ENCODE measurements at places on chromosomes 1 and 21. TPM values are rescaled to one million over a fixed set of nuclear protein-coding genes. Genes with fewer than 3 reads are reported as not detected.

GRCh38 chr1:230806552-230806951, 59.4 kb downstream of the CAPN9 start:
- DNase-seq, result no peak

DNA sequence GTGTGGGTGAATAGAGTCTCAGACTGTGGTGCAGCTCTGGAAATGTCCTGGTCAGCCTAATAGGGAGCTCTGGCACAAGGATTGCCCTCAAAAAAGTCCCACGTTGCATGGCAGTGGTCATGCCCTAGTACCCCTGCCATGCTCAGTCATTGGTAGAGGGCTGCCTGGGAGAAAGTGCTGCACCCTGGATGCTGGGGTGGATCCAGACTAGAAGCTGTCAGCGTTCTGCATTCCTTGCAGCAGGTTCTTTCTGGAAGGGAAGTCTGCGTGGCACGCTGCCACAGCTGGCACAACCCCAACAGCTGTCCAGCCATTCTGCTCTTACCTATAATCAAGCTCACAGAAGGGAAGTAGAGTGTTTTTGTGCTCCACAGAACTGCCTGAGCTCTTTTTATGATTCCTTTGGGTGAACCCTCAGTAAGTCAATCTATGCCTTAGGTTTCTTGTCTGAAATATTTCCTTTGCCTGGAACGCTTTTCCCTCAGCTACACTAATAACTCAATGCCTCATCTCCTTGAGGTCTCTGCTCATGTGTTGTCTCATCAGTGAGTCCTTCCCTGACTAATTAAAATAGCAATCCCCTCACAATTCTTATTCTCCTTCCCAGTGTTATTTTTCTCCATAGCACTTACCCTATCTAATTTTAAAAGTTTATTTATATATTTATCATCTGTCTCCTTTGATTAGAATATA, 61.5 kb upstream of the JAK1 start:
- no peak for DNase-seq

The CELF3 gene
- not detected for total RNA-seq

GRCh38 chr1:23449306-23449705, 24.8 kb upstream of the TCEA3 start:
- DNase-seq, result no peak

DNA sequence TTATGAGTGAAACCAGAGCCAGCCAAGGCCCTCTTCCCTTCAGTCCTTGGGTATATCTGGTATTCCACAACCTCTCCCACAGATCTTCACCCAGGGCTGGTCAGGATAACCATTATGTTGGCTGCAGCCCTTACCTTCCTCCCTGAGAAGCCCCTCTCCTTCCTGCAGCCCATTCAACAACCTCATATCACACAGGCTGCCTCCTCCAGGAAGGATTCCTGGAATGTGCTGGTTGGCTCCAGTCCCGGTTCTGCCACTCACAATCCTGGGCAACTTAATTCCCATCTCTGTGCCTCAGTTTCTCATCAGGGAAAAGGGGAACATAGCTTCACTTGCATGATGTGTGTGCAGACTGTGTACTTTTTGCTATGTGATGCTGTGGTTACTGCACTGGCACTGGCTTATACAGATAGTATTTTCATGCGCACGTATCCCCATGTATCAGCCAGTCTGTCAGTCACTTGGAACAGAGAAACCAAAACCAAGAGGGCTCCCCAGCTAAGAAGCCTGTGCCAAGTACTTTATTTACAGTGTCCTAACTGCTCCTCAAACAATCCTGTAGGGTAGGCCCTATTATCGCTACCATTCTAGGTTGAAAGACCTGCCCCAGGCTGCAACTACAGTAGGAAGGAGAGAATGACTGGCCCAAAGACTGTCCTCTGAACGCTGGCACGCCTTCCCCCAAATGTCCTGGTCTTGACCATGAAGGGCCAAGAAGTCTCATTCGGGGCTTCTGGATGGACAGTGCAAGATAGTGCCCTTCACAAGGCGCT, 39.9 kb upstream of the PPP1R15B start:
- DNase-seq, result no peak

The DNAI4 gene
- 3.6 TPM for total RNA-seq

- peak; percentile 39 for DNase-seq
Observed at GRCh38 chr1:156750191-156750672, 1.2 kb downstream of the HDGF start.

GRCh38 chr1:184060316-184060715, 8.8 kb downstream of the TSEN15 start:
- DNase-seq, result no peak

DNA sequence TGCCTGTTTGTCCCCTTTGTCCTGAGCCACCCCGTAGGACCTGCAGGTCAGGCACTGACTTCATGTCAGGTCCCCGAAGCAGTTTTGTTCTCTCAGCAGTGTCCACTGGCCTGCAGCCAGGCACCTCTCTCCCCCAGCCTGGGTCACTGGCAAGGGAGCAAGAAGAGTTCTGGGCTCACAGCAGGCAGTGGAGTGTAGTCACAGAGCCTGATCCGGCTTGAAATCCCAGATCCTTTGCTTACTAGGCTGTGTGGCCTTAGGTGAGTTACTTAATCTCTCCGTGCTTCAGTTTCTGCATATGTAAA, 34.2 kb downstream of the L1TD1 start:
- DNase-seq, result no peak

The GNL2 gene
- total RNA-seq, result 54.4 TPM

The TSPAN1 gene
- total RNA-seq, result not detected

DNA sequence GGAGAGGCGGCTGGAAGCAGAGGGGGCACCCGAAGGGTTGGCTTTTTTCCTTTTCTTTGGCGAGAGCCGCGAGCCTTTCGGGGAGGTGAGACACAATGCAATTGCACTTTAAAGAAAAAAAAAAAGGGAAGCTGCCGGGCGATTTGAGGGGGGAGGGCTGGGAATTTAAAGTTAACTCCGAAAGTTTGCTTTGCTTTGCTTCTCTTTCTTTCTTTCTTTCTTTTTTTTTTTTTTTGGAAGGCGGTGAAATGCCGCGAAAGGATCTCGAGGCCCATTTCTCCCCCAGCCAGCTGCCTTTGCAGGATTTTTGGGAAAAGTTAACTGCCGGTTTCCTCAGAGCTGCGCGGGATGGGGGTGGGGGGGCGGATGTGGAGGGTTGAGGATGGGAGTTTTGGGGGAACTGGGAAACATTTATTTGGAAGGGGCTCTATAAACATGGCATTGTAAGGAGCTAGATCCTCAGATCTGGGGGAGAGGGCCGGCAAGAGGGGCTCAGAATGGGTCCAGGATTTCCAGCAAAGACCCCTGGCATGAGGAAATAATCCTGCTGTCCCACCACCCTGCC, 997 bp downstream of the ZNF362 start:
- no peak for DNase-seq

DNA sequence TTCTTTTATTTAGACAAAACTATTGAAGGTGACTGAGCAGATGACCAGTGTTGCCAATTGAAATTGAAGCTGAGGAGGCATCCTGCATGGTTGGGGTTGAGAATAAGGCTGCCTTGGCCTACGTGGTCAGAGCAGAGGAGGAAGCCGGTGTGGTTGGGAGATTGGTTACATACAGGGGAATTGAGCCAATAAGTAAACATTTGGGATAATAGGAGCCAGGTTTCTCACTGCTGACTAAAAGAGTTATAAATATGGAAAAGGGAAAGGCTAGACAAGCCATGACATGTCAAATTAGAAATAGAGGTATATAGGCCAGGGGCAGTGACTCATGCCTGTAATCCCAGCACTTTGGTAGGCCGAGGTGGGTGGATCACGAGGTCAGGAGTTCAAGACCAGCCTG, 15.8 kb downstream of the SNX7 start:
- no peak for DNase-seq

The UMODL1 gene
- not detected for total RNA-seq

GRCh38 chr1:20981915-20982314, 194.8 kb downstream of the EIF4G3 start:
- no peak for DNase-seq

GRCh38 chr1:178497903-178498478, 1.2 kb upstream of the CLEC20A start:
- no peak for DNase-seq

GRCh38 chr1:7460807-7461206, 310.3 kb upstream of the VAMP3 start:
- DNase-seq, result no peak

DNA sequence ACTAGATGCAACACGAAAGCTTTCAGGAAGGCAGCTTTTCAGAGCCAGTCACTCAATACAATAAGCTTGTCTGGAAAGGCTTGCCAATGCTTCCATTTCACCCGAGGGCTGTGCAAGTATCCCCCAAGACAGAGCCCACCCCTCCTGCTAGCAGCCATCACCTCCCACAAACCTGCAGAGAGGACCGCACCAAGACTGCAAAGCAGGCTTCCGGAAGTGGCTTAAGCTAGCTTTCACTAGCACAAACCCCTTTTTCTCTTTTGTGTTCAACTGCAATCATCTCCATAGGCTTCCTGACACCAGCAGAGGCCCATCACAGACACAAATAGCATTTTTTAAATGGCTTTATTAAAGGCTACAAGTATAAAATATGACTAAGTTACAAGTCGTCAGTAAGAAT, 31.5 kb downstream of the C1orf198 start:
- no peak for DNase-seq

DNA sequence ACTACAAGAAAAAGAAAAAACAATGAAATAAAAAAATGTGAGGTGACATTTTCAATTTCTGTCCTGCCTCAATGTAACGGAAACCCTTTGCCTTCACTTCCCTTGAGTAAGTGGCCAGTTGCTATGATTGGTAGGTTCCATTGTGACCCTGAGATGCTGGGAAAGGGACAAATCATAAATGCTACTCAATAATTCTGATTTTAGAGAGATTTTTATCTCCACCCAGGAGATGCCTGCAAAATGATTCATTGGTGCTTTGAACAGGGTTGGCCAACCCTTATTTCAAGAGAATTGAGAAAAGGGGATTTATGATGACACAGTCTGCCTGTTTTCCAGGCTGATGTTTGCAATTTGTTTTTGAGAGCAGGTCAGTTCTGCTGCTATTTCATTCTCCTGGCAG, 22.5 kb downstream of the XCL1 start:
- DNase-seq, result no peak

DNA sequence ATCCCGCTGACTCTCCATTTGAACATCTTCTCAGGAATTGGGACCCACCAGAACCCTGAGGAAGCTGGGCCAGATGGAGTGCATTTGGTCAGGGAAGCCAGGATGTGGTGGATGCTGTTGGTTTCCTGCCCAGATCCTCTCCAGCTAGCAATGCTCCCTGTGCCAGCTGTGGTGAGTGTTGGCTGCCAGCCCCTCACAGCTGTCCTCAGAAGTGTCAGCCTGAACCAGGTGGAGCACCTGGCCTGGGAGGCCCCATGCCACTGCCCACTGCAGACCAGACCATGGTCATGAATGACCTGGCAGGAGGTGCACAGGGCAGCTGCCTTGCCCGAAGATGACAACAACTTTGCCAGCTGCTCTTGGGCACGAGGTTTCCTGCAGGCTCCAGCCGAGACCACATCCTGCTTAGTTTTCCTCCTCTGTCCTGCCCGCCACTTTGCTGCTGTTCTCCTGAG, 54.4 kb downstream of the PRSS38 start:
- DNase-seq, result peak; percentile 37

DNA sequence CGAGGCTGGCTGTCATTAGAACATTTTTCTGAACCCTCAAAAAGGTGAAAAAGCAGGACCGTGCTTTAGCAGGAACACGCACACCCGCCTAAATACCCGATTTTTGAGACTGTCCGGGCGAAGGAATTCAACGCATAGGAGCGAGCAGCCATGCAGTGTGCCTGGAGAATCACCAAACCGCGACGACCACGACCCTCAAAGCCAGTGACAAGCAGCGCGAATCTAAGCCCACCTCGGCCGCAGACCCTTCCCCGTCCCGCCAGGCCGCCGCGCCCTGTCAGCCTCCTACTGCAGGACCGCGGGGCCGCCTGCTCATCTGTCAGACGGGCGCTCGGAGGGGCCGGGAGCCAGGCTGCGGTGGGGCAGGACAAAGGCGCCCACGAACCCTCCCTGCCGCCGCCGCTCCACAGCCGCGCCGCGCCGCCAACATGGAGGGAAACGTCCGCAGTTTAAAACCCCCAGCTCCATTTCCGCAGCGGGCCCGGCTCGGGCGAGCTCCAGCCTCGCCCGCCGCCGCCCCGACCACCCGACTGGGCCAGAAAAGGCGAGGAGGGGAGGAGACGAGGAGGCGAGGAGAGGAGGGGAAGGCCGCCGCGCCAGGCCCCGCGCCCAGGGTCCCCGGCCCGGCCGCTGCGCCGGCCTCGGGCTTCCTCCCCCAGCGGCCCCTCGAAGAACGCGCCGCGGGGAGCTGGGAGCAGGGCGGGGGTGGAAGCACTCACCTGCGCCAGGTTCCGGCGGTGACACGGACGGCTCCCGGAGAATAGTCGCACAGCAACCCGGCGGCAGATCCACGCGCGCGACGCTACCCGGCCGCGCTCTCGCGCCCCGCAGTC, at the start of gene LBR:
TSS of gene LBR (minus strand) at position 804 of the 833 bp plus-strand sequence. CDS start 3,963 bp downstream, outside the sequence.
- DNase-seq, result peak; percentile 59

DNA sequence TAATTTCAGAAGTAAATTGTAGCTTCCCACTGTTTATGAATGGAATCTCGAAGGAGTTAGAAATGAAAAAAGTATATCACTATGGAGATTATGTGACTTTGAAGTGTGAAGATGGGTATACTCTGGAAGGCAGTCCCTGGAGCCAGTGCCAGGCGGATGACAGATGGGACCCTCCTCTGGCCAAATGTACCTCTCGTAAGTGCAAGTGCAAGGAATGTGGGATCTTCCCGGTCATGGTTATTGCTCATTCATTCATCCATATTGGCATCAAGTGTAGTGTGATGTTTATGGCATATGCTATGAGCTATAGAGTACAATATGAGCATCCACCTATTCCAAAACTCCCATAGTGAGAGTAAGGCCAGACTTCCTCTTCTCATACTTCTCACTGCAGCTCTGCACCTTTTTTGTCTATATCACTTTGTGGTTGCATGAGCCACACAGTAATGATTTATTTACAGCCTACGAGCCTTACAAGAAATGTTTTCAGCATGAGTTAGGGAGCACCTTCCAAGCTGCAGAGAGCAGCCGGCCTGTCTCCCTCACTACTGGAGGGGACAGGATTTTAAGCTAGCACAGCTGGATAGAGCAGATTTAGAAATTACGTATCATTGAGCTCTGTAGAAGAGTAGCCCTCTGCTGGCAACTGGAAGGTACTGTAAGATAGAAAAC, 24.9 kb upstream of the CR1L start:
- DNase-seq, result peak; percentile 40

DNA sequence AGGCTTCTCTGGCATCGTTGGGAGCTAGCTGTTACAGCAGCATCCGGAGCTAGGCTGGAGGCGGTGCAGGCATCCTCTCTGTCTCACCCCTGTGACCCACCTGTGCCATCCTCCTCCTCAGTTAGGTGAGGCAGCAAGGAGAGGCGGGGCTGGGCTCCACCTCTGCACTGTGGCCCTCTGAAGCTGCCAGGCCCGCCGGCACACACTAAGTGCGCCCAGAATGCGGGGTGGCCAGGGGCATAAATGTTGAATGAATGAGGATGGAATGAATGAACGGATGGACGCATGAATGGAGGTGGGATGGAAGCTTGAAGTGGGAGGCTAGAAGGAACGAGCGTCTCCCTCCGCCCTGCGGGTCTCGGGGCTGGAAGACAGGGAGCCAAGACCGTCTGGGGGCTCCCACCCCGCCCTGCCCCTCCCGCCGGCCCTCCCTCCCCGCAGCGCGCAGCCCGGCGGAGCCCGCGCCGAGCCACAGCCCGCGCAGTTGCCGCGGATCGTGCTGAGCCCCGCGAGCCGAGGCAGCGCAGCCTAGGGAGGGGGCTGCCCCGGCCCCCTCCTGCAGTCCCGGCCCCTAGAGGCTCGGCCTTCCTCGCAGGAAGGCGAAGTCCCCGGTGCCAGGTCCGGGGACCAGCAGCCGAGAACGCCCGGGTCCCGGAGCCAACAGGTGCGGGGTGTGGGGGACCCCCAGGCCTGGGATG, at the start of gene HCRTR1:
TSS of gene HCRTR1 (plus strand) at position 472 of the 698 bp plus-strand sequence. CDS start 1,504 bp downstream, outside the sequence.
- no peak for DNase-seq

Measured in activated CD8-positive, alpha-beta T cell treated with anti-CD3 and anti-CD28 coated beads, Interleukin-2, amount 10 ng/mL, durations not matched to agents 7 days and 5 days (primary cell).